Heart right ventricle (tissue), 16 donors: ENCODE measurements at places on chromosomes 2 and 18. TPM values are rescaled to one million over a fixed set of nuclear protein-coding genes. Genes with fewer than 3 reads are reported as not detected.

The RAB27B gene
- not detected for total RNA-seq

The MORN2 gene
- 17.9 TPM for total RNA-seq

- no peak overlapping the region for H3K27ac ChIP-seq
- H3K4me3 ChIP-seq, result no peak overlapping the region
- no peaks in the 10 kb centered on the region for H3K36me3 ChIP-seq
- no peak for DNase-seq
- peaks cover under 1% of the 10 kb centered on the region for H3K4me1 ChIP-seq
Measured at GRCh38 chr2:30306522-30306921, 75.2 kb downstream of the LBH start.

DNA sequence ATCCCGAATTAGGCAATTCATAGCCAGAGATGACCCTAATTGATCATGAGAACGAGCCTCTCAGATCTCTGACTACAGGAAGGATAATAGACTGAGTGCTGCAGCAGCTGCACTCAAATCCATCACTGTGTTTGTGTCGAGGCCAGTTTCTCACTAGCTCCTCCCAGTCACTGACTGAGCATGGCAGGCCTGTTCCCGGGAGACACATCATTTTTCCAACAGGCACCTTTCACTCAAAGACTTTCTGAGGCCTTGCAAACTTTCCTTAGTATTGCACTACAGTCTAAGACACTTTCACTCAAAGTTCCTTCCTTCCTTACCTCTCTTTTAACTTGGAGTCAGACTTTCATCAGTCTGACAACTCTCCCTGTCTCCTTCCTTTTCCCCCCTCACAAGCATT, 13.7 kb downstream of the SOS1 start:
- peaks cover 15% of the 10 kb centered on the region for H3K4me1 ChIP-seq
- H3K27ac ChIP-seq, result no peak overlapping the region
- no peaks in the 10 kb centered on the region for H3K36me3 ChIP-seq

DNA sequence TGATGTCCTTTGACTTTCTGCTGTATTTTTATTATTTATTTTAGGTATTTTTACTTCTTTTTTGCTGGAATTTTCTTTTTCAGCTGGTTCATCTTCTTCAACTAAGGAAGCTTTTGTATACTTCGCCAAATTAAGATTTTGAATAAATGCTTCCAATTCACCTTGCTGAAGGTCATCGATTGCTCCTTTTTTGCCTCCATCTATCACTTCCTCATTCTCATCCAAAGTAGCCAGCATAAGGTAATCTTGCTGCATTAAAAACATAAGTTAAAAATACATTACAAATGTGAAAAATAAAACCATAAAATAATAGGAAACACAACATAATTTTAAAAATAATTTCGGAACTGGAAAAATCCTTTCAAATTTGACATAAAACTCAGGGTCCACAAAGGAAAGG, 2.6 kb downstream of the CEBPZ start:
- H3K27me3 ChIP-seq, result no peaks in the 10 kb centered on the region
- no peak for DNase-seq
- H3K36me3 ChIP-seq, result peaks cover 21% of the 10 kb centered on the region
- no peak overlapping the region for H3K27ac ChIP-seq
- H3K4me1 ChIP-seq, result peaks cover 64% of the 10 kb centered on the region
- no peak overlapping the region for H3K4me3 ChIP-seq

The CD207 gene
- total RNA-seq, result 0.44 TPM

GRCh38 chr2:64825831-64826491, 163.2 kb upstream of the SLC1A4 start:
- H3K27me3 ChIP-seq, result no peaks in the 10 kb centered on the region
- no peak overlapping the region for H3K27ac ChIP-seq

The FHOD3 gene
- total RNA-seq, result 382 TPM

The ANKRD53 gene
- 0.74 TPM for total RNA-seq

GRCh38 chr2:46042711-46043110, 254.5 kb upstream of the EPAS1 start:
- H3K4me3 ChIP-seq, result no peak overlapping the region
- H3K27me3 ChIP-seq, result no peaks in the 10 kb centered on the region
- peaks cover 15% of the 10 kb centered on the region for H3K4me1 ChIP-seq
- no peak for DNase-seq

The AMER3 gene
- total RNA-seq, result not detected

The IL36B gene
- not detected for total RNA-seq

GRCh38 chr2:156708051-156708450, 271.9 kb downstream of the GPD2 start:
- H3K4me3 ChIP-seq, result no peak overlapping the region
- H3K27ac ChIP-seq, result no peak overlapping the region
- H3K36me3 ChIP-seq, result no peaks in the 10 kb centered on the region
- no peaks in the 10 kb centered on the region for H3K4me1 ChIP-seq
- no peak for DNase-seq

GRCh38 chr2:2822143-2822542, 491.1 kb upstream of the MYT1L start:
- no peak overlapping the region for H3K27ac ChIP-seq
- H3K4me1 ChIP-seq, result no peaks in the 10 kb centered on the region
- H3K4me3 ChIP-seq, result no peak overlapping the region
- no peaks in the 10 kb centered on the region for H3K36me3 ChIP-seq
- DNase-seq, result no peak

GRCh38 chr2:19358242-19359020, at the start of gene OSR1:
TSS of gene OSR1 (minus strand) at chr2:19358623. CDS start at chr2:19353805, 4,818 bp downstream.
- H3K27me3 ChIP-seq, result peaks cover 18% of the 10 kb centered on the region
- H3K27ac ChIP-seq, result peak within 1 kb of the TSS; percentile 82
- H3K4me1 ChIP-seq, result peaks cover 35% of the 10 kb centered on the region

DNA sequence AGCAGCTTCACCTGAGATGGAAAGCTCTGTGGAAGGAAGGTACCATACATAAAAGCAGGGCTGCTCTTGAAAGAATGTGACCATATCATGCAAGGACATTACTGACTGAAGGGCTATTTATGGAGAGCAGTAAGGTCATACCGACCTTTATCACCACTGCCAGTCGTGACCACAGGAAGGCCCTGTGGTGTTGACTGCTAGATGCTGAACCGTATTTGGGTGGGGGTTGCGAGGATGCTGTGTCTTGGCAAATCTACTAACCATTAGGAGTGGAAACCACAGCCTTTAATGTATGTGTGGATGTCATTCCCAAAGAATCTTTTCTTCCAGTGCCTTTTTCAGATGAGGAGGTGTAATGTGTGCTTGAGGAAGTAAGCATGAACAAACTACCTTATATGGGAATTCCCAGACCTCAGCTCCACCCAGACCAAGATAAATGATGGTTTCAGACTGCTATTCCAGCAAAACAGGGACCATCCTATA, 60.8 kb downstream of the LIMS1 start:
- H3K27me3 ChIP-seq, result no peaks in the 10 kb centered on the region
- no peak for DNase-seq
- H3K27ac ChIP-seq, result peak overlapping the region; percentile 74
- H3K36me3 ChIP-seq, result no peaks in the 10 kb centered on the region
- peaks cover 64% of the 10 kb centered on the region for H3K4me1 ChIP-seq

The ESPNL gene
- 0.20 TPM for total RNA-seq

- H3K4me1 ChIP-seq, result peaks cover 27% of the 10 kb centered on the region
- no peak for DNase-seq
- H3K36me3 ChIP-seq, result no peaks in the 10 kb centered on the region
- H3K4me3 ChIP-seq, result peak overlapping the region; percentile 24
Measured at GRCh38 chr2:9738535-9739496, 104.5 kb upstream of the TAF1B start.

GRCh38 chr18:37783771-37784170, 218.2 kb upstream of the CELF4 start:
- no peak overlapping the region for H3K27ac ChIP-seq
- no peaks in the 10 kb centered on the region for H3K27me3 ChIP-seq
- H3K36me3 ChIP-seq, result no peaks in the 10 kb centered on the region
- no peak overlapping the region for H3K4me3 ChIP-seq
- H3K4me1 ChIP-seq, result no peaks in the 10 kb centered on the region

DNA sequence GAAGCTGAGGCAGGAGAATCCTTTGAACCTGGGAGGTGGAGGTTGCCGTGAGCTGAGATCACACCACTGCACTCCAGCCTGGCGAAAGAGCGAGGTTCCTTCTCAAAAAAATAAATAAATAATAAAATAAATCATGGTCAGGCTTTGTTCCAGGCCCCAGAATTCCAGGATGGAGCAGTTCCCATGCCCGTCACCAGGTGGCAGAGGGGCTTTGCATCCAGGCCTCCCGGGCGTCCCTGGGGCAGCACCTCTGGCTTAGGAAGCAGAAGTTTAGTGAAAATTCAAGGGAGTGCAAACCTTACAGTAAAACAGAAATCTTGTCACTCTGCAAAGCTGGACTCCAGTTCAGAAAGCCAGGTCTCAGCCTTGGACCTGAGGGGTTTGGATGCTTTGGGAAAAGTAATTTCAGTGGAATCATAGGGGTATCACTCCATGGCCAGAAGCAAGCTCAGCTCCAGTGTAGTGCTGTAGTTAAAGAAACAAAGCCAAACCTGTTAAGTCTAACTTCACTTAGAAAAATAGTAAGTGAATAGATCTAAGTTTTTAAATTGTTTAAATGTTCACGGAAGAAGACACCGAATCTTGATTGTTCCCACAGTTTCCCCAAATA, 512.7 kb downstream of the CMPK2 start:
- no peaks in the 10 kb centered on the region for H3K4me1 ChIP-seq
- peak; percentile 42 for DNase-seq
- no peaks in the 10 kb centered on the region for H3K27me3 ChIP-seq

- DNase-seq, result no peak
- H3K27ac ChIP-seq, result no peak overlapping the region
- no peaks in the 10 kb centered on the region for H3K36me3 ChIP-seq
- no peaks in the 10 kb centered on the region for H3K27me3 ChIP-seq
- H3K4me1 ChIP-seq, result no peaks in the 10 kb centered on the region
Measured at GRCh38 chr2:212441141-212441540, 97.5 kb downstream of the ERBB4 start.

The CCDC148 gene
- total RNA-seq, result 0.67 TPM

GRCh38 chr2:30860003-30860725, 52.9 kb upstream of the CAPN13 start:
- H3K27me3 ChIP-seq, result no peaks in the 10 kb centered on the region
- H3K4me3 ChIP-seq, result no peak overlapping the region
- H3K27ac ChIP-seq, result no peak overlapping the region
- H3K36me3 ChIP-seq, result no peaks in the 10 kb centered on the region
- no peak for DNase-seq

DNA sequence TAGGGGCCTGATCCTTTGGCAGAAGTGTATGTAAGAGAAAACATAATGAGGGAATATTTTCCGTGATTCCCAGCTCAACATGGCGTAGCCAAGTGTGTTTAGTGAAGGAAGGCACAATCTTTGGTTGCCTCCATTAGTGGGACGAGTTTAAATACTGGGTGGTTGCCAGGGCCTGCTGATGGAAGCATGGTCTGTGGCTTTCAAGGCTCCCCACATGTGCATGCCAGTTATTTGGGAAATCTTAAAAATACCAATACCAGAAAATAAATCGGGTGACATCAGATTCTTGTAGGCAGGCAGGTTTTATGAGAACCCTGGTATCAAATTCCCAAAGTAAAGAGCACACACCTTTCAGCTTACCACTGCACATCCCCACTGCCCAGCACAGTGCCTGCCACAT, 7.1 kb downstream of the MYL12A start:
- H3K4me3 ChIP-seq, result peak overlapping the region; percentile 51
- peaks cover 54% of the 10 kb centered on the region for H3K4me1 ChIP-seq
- H3K27me3 ChIP-seq, result no peaks in the 10 kb centered on the region

- H3K27ac ChIP-seq, result no peak overlapping the region
- no peak overlapping the region for H3K4me3 ChIP-seq
Measured at GRCh38 chr2:167005096-167005495, 116.8 kb downstream of the XIRP2 start.

GRCh38 chr2:39779341-39779851, 338 bp upstream of the THUMPD2 start:
- peaks cover 37% of the 10 kb centered on the region for H3K4me1 ChIP-seq
- no peak overlapping the region for H3K27ac ChIP-seq
- H3K27me3 ChIP-seq, result no peaks in the 10 kb centered on the region
- no peak for DNase-seq

DNA sequence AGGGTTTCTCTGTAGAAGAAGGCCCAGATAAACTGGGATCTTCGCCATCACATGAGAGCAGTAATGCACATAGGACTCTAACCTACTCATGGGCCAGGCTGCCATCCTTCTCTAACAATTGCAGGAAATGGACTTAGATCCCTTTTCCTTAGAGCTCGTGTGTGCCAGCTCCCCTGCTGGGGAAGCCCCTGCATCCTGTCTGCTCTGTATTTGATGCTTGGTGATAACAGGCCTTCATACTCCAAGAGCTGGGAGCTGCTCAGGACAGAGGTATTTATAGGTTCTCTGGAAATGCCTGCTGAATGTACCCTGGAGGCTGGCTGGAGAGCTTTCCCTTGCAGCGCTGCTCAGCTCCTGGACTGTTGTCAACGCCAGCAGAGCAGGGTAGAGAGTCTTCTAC, 249.6 kb downstream of the MTX2 start:
- H3K27ac ChIP-seq, result no peak overlapping the region
- H3K4me3 ChIP-seq, result no peak overlapping the region
- peaks cover 3% of the 10 kb centered on the region for H3K4me1 ChIP-seq

- DNase-seq, result no peak
- H3K4me1 ChIP-seq, result peaks cover 14% of the 10 kb centered on the region
- H3K36me3 ChIP-seq, result no peaks in the 10 kb centered on the region
- peak overlapping the region; percentile 73 for H3K27ac ChIP-seq
- H3K27me3 ChIP-seq, result no peaks in the 10 kb centered on the region
- no peak overlapping the region for H3K4me3 ChIP-seq
Measured at GRCh38 chr2:12797815-12798214, 81.1 kb downstream of the TRIB2 start.
